Naive thymus-derived CD4-positive, alpha-beta T cell (primary cell): ENCODE measurements at places on chromosomes 3 and 15. TPM values are rescaled to one million over a fixed set of nuclear protein-coding genes. Genes with fewer than 3 reads are reported as not detected.

FGF12 gene
- total RNA-seq: not detected

C2CD4A gene
- 0.05 TPM in 1 of 2 replicates, not detected in the other for total RNA-seq

GRCh38 chr3:171791692-171792076 is 18.6 kb downstream of the PLD1 start:
- no peaks in the 10 kb centered on the region for H3K4me1 ChIP-seq
- H3K4me3 ChIP-seq: no peak overlapping the region
- H3K27me3 ChIP-seq: no peaks in the 10 kb centered on the region

DNA sequence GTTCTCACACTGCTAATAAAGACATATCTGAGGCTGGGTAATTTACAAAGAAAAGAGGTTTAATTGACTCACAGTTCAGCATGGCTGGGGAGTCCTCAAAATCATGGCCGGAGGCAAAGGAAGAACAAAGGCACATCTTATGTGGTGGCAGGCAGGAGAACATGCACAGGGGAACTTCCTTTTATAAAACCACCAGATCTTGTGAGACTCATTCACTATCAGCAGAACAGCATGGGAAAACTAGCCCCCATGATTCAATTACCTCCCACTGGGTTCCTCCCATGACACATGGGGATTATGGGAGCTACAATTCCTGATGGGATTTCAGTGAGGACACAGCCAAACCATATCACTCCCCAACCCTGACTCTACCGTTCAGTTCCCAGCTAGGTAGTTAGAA is 59.7 kb upstream of the MINAR1 start:
- no peak for DNase-seq
- no peaks in the 10 kb centered on the region for H3K36me3 ChIP-seq
- H3K4me1 ChIP-seq: no peaks in the 10 kb centered on the region
- no peak overlapping the region for H3K4me3 ChIP-seq
- no peak overlapping the region for H3K27ac ChIP-seq

DNA sequence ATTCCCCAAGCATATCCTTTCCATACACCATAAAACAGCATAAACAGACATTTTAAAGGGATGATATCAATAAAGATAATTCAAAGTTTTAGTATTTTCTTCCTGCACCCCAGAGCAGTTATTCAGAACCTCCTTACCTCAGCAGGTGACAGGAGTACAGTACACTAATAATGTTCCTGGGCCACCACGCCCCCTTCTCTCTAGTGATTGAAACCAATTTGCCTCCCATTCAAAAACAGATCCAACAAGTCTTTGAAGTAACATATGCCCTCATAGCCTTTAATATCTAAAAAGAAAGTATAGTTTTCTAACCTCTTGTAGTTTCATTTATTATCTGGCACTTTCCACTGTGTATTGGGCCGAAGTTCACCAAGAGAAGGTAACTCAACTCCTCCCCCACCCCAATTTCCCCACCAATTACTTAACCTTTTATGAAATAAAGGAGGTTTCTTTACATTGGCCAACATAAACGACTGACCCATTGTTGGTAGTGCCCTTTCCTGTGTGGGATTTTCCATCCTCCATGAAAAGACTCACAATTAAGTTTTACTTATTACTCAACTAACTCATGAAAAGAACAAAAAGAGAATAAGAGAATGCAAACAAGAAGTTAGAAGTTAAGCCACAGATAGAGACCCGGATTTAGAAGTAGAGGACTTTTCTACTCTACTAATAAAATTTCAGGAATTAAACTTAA is 5.0 kb upstream of the ATP8B4 start:
- no peak for DNase-seq
- no peaks in the 10 kb centered on the region for H3K36me3 ChIP-seq
- no peak overlapping the region for H3K4me3 ChIP-seq
- H3K27ac ChIP-seq: no peak overlapping the region
- H3K27me3 ChIP-seq: no peaks in the 10 kb centered on the region

- peak overlapping the region; percentile 99 for H3K27ac ChIP-seq
- DNase-seq: peak; percentile 38
- H3K36me3 ChIP-seq: no peaks in the 10 kb centered on the region
- no peaks in the 10 kb centered on the region for H3K27me3 ChIP-seq
- H3K4me3 ChIP-seq: peak overlapping the region; percentile 74
Observed at GRCh38 chr15:50907601-50908208, 778 bp upstream of the AP4E1 start.

- peaks cover 11% of the 10 kb centered on the region for H3K4me1 ChIP-seq
- no peak overlapping the region for H3K27ac ChIP-seq
- no peak for DNase-seq
Observed at GRCh38 chr15:40590667-40591050, 3.4 kb upstream of the KNL1 start.

- no peaks in the 10 kb centered on the region for H3K36me3 ChIP-seq
- no peak overlapping the region for H3K27ac ChIP-seq
- no peak overlapping the region for H3K4me3 ChIP-seq
- H3K4me1 ChIP-seq: no peaks in the 10 kb centered on the region
- H3K27me3 ChIP-seq: no peaks in the 10 kb centered on the region
Observed at GRCh38 chr15:49813625-49814024, 192.8 kb downstream of the DTWD1 start.

- no peak overlapping the region for H3K27ac ChIP-seq
- H3K27me3 ChIP-seq: no peaks in the 10 kb centered on the region
- H3K4me3 ChIP-seq: no peak overlapping the region
- no peaks in the 10 kb centered on the region for H3K36me3 ChIP-seq
- no peaks in the 10 kb centered on the region for H3K4me1 ChIP-seq
Observed at GRCh38 chr3:166829896-166830295, 550.2 kb downstream of the ZBBX start.
